ENCODE measurements at places on chromosomes 6 and 20.

GRCh38 chr6:133254552-133255228 is 13.5 kb downstream of the EYA4 start:
- peak; percentile 83 for DNase-seq

- peak; percentile 84 for DNase-seq
These were observed 504.9 kb upstream of the MARCKS start for GRCh38 chr6:113352029-113352801.

GRCh38 chr6:71482742-71483141 is 194.1 kb downstream of the OGFRL1 start:
- DNase-seq, result no peak

- no peak for DNase-seq
These were observed 43.6 kb upstream of the NKX2-2 start for GRCh38 chr20:21557241-21558020.

DNA sequence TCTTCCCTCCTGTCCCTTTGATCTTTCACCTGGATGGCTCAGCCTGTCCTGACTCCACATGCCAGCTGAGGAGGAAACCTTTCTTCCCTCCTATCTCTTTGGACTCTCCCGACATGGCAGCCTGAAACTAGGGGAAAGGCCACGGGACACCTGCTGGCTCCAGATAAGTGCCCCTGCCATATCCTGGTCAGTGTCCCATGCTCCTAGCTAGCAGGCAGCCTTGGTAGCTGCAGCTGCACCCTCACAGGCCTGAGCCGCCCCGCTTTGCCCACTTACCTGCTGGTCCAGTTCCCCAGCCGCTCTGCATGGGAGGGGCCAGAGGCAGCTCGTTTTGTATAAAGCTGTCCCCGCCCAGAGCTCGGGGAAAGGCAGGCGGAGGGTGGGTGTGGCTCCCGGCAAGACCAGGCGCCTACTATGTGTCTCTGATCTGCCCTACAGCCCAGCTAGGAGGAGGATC is 7.4 kb upstream of the SLC52A3 start:
- DNase-seq, result no peak

GRCh38 chr6:130182466-130182865 is 40.3 kb downstream of the SAMD3 start:
- no peak for DNase-seq

GRCh38 chr6:143884216-143884900 is 20.1 kb downstream of the ZC2HC1B start:
- DNase-seq, result peak; percentile 32

- no peak for DNase-seq
These were observed 128.3 kb downstream of the MAP3K7 start for GRCh38 chr6:90458353-90459224.

DNA sequence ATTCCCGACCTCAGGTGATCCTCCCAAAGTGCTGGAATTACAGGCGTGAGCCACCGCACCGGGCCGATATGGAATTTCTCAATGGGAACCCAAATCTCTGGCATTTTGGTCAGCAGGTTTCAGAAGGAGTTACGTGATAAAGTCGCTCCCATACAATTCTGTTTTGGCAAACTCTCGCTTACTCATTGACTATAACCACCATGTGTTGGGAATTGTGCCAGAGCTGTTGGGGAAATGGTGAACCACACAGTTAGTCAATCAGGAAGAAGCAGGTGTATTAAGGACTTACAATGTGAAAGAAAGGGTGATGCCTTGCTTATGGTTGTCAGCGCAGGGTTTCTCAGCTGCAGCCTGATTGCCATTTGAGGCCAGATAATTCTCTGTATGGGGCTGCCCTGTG is 410.5 kb downstream of the QKI start:
- peak; percentile 76 for DNase-seq

GRCh38 chr6:89033461-89033860 is 47.1 kb upstream of the PNRC1 start:
- DNase-seq, result no peak

DNA sequence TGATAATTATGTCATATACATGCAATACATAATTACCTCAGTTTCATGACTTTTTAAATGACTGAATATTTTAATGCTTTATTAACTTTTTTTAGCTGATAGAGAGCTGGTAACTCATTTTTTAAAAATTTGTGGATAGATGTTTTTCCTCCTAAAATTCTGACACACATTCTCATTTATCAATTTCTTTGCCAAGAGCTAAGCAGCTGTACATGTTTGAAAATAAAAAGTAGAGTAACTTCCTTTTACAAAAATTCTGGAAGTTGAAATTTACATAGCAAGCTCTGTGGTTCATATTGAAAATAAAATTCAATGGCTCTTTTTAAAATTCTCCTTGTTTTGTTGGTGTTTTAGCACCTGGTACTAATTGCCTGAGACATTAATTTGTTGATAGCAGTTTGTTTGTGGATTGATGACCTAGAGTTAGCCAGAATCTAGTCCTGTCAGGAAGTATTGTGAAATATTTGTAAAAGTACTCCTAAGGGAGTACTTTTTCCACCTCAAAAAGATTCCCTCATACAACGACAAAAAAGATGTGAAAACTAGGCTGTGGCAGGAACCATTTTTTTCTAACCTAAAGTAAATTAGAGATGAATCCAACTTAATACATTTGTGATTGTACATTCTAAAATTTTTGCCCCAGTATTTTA is 621.8 kb downstream of the BCKDHB start:
- no peak for DNase-seq

GRCh38 chr6:27651371-27651732 is 178.4 kb upstream of the ZNF184 start:
- no peak for DNase-seq

DNA sequence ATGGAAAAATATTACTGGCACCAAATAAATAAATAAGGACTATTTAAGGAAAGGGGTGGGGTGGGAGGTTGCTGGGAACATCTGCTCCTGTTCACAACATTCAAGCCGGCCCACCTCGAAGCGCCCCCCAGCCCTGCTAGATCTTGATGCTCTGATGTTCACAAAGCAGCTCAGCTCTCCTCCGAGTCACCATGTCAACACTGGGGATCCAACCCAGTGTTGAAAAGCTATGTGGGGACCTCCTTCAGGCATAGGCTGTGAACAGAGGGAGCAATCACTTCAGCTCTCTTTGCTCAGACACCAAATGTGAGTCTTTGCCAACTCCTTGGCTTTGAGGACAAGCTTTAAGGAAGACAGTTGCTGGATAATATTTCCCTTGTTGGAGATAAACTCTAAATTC is 176.8 kb upstream of the NT5E start:
- DNase-seq, result no peak

GRCh38 chr6:42105156-42105648 is 37.2 kb downstream of the C6orf132 start:
- no peak for DNase-seq

- no peak for DNase-seq
These were observed 32.7 kb upstream of the GSTA3 start for GRCh38 chr6:52942221-52942620.

DNA sequence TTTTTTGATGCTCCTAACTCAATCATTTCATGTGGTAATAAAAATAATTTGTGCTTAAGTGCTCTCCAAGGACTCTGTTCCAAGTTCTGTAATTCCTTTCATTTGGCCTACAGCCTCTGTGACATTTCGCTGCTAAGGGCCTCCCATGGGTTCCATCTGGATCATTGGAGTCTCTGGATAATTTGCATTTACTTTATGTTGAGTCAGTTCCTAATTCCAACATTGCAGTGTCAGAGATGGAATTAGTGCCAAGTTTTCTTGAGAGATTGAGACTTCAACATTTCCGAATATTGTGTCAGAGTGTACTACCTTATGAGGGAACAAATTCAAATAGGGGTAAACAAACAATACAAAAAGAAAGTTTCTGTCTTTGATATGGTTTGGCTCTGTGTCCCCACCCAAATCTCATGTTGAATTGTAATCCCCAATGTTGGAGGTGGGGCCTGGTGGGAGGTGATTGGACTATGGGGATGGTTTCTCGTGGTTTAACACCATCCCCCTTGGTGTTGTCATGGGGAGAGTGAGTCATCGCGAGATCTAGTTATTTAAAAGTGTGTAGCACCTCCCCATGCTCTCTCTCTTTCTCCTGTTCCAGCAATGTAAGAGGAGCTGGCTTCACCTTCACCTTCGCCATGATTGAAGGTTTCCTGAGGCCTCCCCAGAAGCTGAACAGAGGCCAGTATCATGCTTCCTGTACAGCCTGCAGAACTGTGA is 244.1 kb upstream of the TBX18 start:
- peak; percentile 1 for DNase-seq

DNA sequence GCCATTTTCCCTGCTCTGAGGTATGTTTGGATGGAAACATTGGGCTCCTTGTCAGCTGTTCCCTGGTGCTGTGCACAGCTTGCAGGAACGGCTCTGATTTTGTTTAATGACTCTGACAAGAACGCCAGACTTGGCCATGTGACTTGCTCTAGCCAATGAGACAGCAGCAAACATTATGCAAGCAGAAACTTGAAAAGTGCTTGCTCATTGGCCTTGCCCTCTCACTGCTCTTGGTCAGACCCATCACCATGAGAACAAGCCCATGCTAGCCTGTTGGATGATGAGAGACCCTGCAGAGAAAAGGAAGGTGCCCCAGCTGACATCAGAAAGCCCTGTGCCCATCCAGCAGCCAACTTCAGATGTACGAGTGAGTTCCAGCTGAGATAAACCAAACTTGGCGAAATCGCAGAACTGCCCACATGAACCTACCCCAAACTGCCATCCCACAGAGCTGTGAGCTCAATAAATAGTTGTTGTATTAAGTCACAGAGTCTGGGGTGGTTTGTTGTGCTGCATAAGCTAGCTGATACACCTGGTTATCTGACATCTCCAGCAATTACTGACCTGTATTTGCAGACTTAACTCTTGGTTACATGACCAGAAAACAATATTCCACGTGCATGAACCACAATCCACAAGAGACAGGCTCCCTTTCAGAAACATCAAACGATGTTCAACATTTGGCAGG is 96.9 kb downstream of the JPH2 start:
- DNase-seq, result peak; percentile 69

- no peak for DNase-seq
These were observed 193.8 kb upstream of the SIM1 start for GRCh38 chr6:100658486-100658885.

- no peak for DNase-seq
These were observed 114.3 kb upstream of the PLEKHG1 start for GRCh38 chr6:150485161-150485958.

GRCh38 chr20:37904008-37904642 is 1.2 kb downstream of the VSTM2L start:
- no peak for DNase-seq

DNA sequence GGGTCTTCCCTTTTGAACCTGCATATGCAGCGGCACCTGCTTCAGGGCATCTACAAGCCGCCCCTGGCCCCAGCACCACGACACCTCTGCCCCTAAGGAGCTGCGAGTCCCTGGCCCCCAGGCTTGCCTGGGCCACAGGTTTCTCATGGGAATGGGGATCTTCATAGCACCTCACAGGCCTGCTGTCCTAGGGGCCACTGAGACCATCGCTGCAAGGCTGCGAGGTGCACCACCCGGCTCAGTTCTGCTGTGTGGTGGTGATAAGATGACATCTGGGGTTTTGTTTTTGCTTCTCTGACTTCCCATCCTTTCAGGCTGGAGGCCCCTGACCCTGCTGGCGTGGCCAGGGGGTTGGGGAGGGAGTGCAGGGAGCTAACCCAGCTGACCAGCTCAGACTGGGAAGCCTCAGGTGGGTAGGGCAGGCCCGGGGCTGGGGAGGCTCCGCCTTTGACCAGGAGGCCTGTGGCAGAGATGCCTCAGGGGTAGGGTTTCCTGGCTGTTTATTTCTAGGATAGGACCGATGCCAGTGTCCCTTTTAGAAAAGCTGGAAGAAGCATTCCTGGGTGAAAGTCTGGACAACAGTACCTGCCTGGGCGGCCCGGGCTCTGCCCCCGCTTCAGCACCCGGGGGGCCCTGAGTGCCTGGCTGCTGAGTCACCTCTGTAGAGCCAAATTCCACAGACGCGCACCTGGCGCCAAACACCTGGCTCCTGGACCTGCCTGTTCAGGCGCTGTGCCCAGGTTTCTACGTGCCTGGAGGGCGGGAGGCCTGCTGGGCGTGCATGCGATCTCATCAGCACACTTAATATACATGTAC is 264.7 kb downstream of the DLL1 start:
- no peak for DNase-seq

GRCh38 chr6:150302520-150303176 is 66.2 kb upstream of the IYD start:
- no peak for DNase-seq

GRCh38 chr20:29742699-29743100 is 1514.8 kb upstream of the DEFB115 start:
- DNase-seq, result no peak

GRCh38 chr6:47103931-47104330 is 61.8 kb upstream of the ADGRF1 start:
- peak; percentile 49 for DNase-seq

GRCh38 chr20:18624948-18625347 is 37.1 kb downstream of the DTD1 start:
- no peak for DNase-seq

DNA sequence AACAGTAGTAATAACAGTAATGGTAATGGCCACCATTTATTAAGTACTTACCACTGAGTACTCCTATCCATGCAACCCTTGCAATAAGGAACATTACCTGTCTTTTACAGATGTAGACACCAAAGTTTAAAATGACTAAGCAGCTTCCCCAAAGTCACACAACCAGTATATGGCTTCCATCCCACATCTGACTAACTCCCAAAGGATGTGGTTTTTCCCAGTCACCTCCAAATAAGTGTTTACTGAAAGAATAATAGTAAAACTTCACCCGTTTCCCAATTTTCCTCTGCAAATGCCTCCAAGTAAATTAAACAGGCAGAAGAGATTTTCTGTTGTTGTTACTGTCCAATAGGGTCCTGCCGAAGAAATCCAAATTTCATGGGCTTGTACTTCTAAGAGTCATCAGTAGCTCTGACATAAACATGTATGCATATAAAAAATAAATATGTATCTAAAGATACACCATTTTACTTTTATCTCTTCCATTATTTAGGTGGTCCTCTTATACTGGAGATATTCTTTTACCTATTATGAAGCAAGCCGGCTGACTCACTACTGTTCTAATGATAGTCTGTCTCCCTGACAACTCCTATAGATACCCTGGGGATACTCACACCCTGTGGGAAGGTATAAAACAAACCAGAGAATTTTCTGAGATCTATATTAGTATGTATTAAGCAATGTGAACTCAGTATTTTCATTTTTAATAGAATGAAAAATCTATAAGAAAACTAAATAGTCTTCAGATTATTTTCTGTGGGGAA is 77.9 kb upstream of the ID4 start:
- peak; percentile 88 for DNase-seq

DNA sequence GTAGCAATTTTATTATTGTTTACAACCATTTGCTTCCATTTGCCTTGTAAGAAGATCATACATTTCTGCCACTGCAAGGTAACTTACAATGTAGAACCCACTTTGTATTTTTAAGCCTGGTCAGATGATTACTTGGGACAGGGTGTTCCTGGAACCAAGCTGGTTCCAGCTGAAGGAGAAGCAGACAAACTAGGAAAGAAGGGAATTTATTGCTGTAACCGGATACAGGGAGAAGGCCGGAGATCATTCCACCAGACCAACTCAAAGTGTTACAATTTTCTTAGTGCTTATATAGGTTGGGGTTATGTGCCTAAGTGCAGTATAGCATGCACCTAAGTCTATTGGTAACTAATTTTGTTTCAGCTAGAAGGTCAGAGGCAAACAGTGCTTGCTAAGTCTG is 104.4 kb downstream of the MANEA start:
- no peak for DNase-seq

- DNase-seq, result no peak
These were observed 557.8 kb upstream of the SLC35B3 start for GRCh38 chr6:8993111-8993510.

GRCh38 chr20:4956200-4956810 is 45.0 kb downstream of the SLC23A2 start:
- DNase-seq, result peak; percentile 75

- DNase-seq, result no peak
These were observed 10.2 kb downstream of the VSX1 start for GRCh38 chr20:25071734-25072133.

Data from IMR-90 (cell line).